ENCODE measurements at places on chromosomes 5 and 9.
A peak's percentile ranks its signal among the peaks of the same experiment; 100 is the strongest.

DNA sequence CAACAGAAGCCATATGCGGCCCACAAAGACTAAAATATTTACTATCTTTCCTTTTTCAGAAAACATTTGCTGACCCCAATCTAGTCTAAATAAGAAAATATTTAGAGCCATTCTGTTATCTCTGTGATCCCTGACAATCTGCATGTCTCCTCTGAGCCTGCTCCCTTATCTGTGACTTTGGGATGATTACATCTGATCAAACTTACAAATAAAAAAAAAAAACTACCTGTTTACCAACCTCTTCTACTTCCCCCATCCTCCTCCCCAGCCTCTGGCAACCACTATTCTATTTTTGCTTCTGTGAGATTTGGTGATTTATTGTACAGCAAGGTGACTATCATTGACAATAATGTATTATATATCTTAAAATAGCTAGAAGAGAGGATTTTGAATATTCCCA, 176.3 kb upstream of the CD180 start:
- DNase-seq, result no peak

DNA sequence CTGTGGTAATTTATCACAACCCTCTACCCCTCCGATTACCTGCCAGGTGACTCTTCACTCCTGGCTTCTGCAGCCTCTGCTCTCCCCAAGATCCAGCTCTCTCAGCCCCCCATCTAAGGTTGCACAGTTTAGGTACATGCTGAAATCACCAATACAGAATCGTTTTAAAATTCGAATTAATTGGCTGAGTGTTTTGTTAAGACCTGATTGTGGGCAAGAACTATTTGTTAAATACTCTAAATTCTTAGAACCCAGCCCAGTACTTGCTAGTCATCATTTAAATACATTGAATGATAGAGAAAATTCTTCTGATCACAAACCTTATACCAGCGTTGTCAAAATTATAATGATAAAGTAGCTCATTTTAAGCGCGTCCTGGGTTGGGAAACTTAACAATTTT, 147.5 kb upstream of the CDKN2B start:
- DNase-seq, result no peak

GRCh38 chr5:122073018-122073417, 5.0 kb downstream of the LOX start:
- no peak for DNase-seq

DNA sequence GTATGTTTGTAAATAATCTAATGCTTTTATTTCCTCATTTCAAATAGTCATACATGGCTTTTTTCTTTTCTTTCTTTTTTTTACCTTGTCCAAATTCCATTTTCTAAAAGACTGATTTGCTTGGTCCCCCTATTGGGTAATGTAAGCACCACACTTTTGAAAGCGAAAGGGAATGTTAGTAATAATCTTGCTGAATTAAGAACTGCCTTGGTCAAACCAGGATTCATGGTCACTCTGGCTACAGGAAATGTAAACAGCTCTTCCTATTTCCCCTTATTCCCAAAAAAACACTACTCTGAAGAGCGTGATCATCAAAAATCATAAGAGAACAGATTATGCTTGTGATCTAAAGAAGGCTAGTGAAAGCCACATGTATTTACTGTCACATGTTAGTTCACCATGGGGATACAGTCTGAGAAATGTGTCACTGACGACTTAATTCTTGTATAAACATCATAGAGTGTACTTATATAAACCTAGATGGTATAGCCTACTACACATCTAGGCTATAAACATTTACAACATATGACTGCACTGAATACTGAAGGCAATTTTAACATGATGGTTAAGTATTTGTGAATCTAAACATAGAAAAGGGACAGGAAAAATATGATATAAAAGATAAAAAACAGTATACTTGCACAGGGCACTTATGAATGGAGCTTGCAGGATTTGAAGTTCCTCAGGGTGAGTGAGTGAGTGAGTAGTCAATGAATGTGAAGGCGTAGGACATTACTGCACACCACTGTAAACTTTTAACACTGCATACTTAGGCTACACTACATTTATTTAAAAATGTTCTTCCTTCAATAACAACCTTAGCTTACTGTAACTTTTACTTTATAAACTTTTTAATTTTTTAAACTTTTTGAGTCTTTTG, 75.3 kb downstream of the HMGCR start:
- DNase-seq, result peak; percentile 41

DNA sequence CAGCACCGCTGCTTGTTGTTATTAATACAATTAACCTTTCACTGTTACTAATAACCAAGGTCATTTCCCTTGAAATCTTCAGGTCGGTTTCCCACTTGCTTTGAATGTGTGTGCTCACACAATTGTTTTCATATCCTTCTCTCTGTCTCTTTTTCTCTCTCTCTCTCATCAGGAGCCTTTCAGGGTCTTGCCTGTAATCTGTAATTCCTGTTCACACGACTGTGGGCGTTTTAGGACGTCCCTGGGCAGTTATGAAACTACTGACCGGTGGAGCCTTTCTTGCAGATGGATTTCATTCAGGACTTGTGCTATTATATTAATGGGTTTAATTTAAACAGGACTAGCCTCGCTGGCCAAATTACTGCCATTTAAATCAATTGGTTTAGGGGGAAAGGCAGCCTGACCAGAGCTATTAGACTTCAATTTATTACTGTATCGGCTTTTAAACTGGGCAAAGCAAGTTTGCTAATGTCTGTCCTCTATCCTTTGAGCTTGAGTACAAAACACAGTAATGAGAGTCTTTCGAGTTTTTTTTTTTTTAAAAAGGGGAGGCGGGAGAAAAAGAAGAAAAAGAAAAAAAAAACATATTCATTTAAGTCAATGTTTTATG, 316.0 kb upstream of the TLE4 start:
- no peak for DNase-seq

GRCh38 chr9:109321727-109322126, 868 bp upstream of the EPB41L4B start:
- no peak for DNase-seq

GRCh38 chr5:88404405-88404804, 135.8 kb upstream of the TMEM161B start:
- DNase-seq, result no peak

DNA sequence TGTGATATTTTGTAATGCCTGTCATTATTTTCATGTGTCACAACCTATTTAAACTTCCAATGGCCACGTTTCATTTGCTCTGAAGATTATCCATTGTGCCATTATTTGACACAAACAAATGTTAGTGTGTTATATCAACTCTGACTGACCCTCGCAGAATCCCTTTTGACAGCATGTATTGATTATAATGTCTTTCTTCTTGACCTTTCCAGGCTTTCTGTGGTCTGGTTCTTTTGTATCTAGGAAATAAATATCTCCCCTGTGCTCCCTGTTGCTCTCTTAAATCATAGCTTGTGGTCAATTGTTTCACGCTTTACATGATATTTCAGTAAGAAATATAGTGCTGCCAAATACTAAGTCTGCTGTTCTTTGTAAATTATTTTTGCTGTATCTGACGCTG, 442.6 kb downstream of the SEMA5A start:
- DNase-seq, result no peak

DNA sequence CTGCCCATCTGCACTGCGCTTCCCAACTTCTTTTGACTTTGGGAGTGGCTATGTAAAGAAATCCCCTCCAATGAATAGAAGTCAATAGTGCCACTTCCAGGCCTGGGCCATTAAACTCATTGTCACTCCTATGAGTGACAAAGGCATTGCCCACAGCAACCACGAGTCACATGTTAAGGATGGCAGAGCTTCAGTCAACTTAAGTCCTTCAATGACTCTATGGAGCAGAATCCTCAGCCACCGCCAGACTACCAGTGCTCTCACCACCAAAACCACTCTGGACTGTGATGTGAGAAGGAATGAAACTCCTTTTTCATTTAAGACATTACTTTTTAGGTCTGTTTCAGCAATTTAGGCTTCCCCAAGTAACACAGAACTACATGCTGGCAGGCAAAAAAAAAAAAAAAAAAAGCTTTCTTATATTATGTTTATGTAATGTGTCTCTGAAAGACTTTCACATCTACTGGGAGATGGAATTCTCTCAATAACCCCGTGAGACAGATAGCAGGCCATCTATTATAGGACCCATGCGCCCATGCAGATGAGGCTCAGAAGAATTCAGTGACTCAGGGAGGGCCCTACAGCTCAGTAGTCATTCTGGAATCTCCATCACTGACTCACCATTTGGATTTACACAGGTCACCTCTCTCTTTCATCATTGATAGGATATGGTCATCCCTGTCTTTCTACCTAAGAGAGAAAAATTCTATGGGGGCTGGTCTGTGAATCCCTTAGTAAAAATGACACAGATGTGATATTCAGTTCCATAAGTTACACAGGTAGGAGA, 180.5 kb downstream of the CEMIP2 start:
- DNase-seq, result no peak

DNA sequence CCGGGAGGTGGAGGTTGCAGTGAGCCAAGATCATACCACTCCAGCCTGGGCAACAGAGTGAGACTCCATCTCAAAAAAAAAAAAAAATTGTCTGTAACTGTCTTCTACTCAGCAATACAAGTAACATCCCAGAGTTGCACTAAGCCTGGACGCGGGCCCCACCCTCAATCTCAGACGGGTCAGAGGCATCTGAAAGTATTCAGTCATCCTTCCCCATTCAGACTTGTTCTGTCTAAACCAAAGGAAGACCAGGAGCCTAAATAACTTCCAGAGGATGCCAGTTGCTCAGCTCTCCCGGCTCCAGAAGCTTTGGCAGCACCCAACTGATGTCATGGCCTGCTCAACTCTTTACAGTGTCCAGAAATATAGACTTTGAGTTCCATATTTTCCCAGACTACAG, 218.6 kb downstream of the AUH start:
- DNase-seq, result no peak

DNA sequence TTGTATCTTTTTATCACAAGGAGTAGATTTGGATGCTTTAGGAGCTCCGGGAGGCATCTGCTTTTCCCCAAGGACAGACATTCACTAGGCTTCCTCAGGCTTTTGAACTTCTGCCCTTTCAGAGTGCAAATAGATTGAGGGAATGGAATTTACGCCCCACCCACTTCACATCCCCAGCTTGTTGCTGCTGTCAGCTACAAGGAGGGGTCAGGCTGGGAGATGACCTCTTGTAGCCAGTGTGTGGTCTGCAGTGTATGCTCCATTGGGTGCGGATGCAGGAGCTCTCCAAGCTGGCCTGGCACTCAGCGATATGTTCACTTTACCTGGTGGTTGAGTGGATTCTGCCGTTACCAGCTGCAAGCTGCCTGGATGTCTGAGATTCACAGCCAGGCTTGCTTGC, 6.4 kb downstream of the TNFSF15 start:
- DNase-seq, result no peak

DNA sequence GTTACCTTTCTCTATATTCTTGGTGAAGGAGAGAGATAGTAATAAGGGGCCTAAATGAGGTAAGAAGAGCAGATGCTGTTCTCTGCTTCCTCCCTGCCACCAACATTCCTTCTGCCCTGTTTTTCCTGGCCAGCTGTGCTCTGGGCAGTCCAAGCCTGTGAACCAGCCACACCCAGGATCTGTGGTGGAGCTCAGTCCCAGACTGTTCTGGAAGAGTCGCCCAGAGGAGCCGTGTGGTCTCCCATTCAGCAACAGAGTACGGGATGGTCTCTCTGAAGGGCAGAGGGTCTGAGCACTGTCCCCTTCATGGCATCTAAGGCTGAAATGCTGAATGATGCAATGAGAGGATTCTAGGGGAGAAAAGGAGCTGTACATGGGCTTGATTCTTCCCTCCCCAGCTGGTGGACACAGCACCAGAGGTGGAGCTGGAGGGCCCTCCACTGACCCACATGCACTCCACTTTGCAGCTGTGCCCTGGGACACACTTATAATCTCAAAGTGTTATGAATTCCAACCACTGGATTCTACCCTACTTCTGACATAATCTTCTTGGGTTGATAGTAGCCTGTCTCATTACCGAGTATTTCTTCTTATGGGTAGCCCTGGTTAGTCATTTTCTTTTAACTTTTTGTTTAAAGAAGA, 70.8 kb upstream of the RPS23 start:
- DNase-seq, result no peak

- no peak for DNase-seq
Measured at GRCh38 chr5:175711472-175712312, 53.8 kb downstream of the HRH2 start.

- DNase-seq, result no peak
Measured at GRCh38 chr5:32147959-32148358, 26.2 kb downstream of the GOLPH3 start.

DNA sequence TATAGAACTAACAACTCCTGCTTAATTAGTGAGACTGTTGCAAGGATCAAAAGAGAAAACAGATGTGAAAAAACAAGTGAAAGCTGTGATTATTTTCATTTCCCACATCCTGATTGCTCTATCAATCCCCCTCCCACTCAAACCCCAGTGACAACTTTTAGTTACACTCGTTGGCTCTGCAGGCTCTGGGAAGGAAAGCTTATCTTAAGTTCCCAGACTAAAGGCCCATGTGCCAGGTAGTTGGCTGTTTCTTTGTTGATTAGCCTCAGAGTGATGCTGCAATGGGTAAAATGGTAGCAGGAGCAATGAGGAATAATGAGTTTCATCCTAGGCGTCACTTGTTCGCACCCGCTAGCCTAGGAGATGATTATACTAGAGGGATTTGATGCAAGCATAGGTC, 133.3 kb upstream of the IFNE start:
- DNase-seq, result no peak

- DNase-seq, result no peak
Measured at GRCh38 chr5:128155776-128156175, 72.2 kb downstream of the SLC12A2 start.

DNA sequence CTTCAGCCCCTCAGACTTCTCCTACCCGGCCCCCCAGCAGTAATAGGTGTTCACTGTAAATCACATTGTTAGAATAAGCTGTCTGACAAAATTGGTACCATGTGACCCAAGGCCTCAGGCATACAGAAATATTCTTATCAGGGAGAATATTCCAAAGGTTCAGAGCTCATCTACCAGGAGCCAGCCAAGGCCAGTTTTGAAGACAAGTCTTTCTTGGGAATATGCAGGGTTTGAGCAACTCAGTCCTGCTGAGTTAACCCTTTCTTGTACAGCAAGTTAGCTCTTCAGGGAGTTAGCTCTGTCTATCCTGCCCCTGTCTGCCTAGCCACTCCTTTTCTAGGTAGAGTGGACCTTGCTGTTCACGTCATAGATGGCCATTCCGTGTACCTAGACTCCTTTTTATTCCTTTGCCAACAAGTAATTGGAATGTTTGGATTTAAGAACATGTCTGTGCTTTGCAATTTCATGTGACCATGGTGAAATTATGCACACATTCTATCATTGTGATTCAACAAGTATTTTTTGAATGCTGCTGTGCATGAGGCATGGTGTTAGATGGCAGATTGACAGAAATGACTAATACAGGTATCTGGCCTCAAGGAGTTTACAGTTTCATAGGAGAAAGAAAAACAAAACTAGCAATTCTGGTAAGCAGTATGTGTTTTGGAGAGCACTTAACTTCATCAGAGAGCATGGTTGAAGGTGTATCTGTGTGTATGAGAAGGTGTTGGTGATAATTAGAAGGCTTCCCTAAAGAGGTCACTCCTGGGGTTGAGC, 22.6 kb downstream of the TGFBR1 start:
- DNase-seq, result no peak

GRCh38 chr9:127397646-127398274, 791 bp downstream of the SLC2A8 start:
- DNase-seq, result peak; percentile 60

GRCh38 chr5:2670940-2671339, 80.5 kb downstream of the IRX2 start:
- DNase-seq, result no peak
